Activated CD4-positive, alpha-beta T cell treated with anti-CD3 and anti-CD28 coated beads, Interleukin-2, amount 50 U/mL, for 48 hours (primary cell): ENCODE measurements at places on chromosomes 1 and 21.

DNA sequence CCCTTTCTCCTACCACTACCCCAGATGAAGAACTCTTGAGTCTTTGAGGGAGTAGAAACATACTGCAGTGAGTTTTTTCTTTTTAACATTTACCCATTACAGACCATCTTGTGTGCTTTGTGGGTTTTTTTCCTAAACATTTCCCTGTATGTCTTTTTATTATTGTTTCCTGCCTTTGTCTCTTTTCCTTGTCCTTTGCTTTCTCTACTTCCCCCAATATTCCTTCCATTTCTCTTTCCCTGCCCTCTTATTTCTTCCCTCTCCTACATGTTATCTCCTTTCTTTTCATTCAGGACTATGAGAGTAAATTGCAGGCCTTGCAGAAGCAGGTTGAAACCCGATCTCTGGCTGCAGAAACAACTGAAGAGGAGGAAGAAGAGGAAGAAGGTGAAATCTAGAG lies 79.1 kb upstream of the PGD start:
- no peak for DNase-seq

DNA sequence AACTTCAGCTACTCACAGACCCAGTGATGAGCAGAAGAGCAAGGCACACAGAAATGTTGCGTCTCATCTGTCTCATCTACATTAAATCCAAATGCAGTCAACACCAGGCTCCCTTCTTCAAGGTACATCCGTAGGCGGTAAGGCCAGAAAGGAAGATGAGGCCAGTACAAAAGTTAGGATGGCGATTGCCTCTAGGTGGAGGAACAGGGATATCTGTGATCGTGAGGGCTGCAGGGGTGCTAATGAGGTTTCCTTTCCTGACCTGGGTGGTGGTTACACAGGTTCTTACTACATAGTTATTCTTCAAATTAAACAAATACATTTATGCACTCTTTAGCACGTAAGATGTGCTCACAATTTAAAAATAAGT lies 1.4 kb upstream of the MYBPH start:
- DNase-seq = no peak

DNA sequence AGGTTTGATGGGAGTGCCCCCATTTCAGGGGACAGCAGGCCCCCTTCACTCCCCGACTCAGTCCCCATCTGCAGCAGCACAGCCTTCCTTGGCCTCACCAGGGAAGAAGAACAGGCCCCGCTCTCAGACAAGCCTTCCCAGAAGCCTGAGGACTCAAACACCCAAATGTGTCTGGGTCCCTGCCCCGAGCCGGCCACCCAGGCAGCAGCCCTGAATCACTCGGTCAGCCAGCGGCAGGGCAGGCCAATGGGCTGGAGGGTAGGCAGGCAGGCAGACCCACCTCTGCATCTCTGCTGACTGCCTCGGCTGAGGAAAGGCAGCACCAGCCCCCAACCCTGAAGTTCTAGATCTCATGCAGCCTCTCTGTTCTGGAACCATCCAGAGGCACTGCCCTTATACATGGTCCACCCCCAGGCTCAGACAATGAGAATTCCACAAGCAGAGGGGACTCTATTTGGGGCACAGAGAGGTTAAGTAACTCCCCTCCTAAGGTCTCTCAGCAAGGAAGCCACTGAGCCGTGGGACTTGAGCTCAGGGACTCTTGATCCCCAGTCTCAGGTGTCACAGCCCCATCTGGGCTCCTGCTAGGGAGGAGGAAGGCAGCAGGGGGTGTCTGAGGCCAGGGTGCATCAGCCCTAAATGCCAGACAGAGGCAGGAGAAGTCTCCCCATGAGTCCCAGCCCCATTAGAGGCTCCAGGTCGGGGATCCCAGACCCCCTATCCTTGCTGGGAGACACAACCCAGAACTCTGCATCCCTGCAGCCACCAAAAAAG lies 33.2 kb upstream of the RUNX3 start:
- DNase-seq = no peak

DNA sequence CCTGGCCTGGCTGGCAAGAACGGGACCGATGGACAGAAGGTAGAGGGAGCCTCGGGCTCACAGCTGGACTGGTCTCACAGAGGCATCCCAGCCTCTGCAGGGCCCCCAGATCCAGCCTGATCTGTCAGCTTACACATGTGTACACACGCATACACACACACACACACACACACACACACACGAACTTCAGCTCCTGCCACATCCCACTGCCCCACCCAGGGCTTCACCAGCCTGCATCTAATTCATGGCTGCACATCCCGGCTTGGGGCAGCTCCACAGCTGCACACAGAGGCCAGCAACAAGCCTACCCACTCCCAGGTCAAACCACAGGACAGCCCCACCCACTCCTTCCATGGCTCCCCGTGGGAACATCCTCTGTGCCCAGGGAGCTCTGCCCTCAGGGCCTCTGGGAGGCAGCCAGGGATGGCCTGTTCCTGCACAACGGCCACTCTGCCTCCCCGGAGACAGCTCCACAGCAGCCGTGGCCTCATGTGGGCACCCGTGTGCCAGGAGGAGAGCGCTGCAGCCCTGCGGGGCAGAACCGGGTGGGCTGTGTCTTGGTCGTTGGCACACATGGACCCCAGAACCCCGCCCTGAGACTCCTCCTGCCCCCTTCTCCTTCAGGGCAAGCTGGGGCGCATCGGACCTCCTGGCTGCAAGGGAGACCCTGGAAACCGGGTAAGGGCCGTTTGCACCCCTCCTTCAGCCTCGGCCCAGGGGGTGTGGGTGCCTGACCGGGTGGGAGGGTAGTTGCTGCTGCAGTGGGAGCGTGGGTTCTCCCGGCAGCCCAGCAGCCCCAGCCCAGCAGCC lies 19.1 kb downstream of the COL6A2 start:
- no peak for DNase-seq

GRCh38 chr1:154316704-154317103 lies 4.2 kb upstream of the AQP10 start:
- no peak for DNase-seq
